BJ (cell line): ENCODE measurements at places on chromosomes 11 and 22. TPM values are rescaled to one million over a fixed set of nuclear protein-coding genes. Genes with fewer than 3 reads are reported as not detected.

CD3E gene
- polyA plus RNA-seq: not detected in 2 replicates

FAM227A gene
- polyA plus RNA-seq: 0.69 and 1.0 TPM in 2 replicates

DNA sequence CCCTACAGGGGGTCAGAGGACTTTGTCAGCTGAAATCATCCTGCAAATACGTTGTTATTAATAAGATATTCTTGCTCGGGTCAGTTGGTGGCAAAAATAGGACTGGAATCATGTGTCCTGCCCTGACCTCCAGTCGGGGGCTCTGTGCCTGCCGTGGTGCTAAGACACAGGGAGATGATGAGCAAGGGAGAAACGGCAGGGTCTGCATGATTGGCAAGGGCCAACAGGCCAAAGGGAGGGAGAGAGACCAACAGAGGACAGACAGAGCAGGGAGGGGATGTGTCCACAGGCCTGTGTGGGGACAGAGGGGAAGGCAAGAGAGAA, 10.4 kb upstream of the TSKU start:
- DNase-seq: no peak

DNA sequence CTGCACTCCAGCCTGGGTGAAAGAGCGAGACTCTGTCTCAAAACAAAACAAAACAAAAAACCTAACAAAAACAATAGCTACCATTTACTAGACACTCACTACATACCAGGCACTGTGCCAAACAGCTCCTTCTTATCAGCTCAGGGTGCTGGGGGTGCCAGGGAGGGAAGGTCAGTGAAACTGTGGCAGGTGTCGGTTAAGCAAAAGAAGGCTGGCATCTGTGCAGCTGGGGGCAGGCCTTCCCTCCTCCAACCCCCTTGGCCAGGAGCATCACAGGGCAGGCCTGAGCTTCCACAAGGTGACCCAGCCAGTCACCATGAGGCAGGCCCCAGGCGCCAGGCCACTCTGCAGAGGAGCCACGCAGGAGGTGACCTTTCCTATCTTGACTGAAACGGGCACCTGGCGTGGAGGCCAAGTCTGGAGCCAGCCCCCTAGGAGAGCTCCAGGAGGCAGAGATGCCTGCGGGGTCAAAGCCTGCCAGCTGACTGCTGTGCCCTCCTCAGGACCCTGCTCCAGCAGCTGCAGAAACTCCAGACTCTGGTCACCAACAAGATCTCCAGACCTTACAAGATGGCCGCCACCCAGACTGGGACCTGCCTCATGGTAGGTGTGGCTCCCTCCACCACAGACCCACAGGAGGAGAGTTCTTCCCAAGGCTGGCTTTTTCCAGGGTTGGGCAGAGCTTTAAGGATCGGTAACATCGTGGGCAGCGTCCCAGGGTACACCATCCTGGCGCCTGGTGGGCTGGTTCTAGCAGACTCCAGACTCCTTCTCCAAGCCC, 31.3 kb upstream of the DGKZ start:
- DNase-seq: no peak

- no peak for DNase-seq
Observed at GRCh38 chr22:39622881-39623367, 52.4 kb downstream of the CACNA1I start.

DNA sequence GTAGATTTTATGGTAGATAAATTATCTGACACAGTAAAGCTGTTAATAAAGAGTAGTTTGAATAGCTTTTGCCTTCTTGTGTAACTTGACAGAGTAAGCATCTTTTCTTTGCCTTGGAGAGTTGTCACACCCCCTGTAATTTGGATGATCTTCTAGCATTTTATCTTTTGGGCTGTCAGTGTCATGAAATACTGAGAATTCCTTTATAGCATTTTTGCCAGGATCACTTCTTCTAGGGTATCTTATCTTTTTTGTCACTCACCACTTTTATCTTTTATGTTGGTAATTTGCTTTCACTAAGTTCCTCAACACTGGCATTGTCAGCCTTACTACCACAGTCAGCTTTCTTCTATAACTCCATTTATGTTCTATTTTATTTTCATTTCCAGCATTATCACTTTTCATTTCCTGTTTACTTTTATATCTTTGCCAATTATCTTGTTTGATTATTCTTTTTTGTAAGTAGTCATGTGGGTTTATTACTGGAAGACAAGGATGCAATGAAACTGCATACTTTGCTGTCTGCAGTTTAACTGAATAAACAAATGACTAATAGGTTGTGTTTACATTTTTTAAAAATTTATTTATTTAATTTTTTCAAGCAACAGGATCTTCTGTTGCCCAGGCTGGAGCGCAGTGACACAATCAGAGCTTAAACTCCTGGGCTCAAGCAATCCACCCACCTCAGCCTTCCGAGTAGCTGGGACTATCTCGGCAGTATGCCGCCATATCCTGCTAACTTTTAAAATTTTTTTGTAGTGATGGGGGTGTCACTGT, 28.1 kb upstream of the ACAT1 start:
- DNase-seq: no peak

- peak; percentile 64 for DNase-seq
Observed at GRCh38 chr11:12288212-12288930, 89.0 kb upstream of the PARVA start.

DNA sequence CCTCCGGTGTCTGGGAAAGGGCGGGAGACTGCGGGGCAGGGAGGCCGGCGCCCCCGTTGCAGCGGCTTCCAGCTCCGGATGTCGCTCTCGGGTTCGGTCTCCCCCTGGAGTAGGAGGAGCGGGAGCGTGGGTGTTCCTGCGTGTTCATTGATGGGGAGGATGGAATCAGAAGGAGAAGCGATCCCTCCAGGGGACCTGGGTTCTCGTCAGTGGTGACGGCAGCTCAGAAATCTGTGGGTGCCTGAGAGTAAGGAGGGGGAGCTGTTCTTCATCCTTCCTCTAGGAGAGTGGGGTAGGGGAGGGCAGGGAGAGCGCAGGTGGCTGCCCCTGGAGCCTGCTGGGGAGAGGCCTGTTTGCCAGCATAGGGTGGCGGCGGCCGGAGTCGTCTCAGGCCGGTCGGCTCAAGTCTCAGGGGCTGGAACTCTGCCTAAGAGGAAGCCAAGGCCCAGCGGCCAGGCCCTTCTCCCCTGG, 1.1 kb downstream of the UBASH3B start:
- DNase-seq: no peak
